ENCODE measurements at places on chromosomes 11 and 22. TPM values are rescaled to one million over a fixed set of nuclear protein-coding genes. Genes with fewer than 3 reads are reported as not detected.

Gene POLA2
- 12.2 TPM for total RNA-seq

Gene OTOG
- not detected for total RNA-seq

Gene MMP13
- not detected for total RNA-seq

Gene SYT12
- 0.10 TPM for total RNA-seq

Gene TP53I11
- 7.7 TPM for total RNA-seq

Gene TRIM48
- not detected for total RNA-seq

Gene USP2
- total RNA-seq: under 0.01 TPM

Gene DMC1
- total RNA-seq: 1.4 TPM

Gene INS
- not detected for total RNA-seq

Gene CCDC116
- not detected for total RNA-seq

Gene C11orf86
- not detected for total RNA-seq

Gene MDK
- total RNA-seq: 1.5 TPM

Gene MAP6
- not detected for total RNA-seq

Gene RAC2
- 107 TPM for total RNA-seq

Gene BTBD18
- total RNA-seq: not detected

Gene TSGA10IP
- 0.10 TPM for total RNA-seq

Gene MS4A14
- total RNA-seq: 1.2 TPM

Gene DPP3
- 15.2 TPM for total RNA-seq

Gene CRYBB2
- total RNA-seq: not detected

Gene JAML
- total RNA-seq: 90.4 TPM

Gene GLYAT
- total RNA-seq: not detected

Gene GSTT2
- not detected for total RNA-seq

Gene MOV10L1
- total RNA-seq: not detected

Gene AHNAK
- 281 TPM for total RNA-seq

Gene LDLRAD3
- 3.1 TPM for total RNA-seq

Gene STK33
- 1.2 TPM for total RNA-seq

Gene VWCE
- 0.52 TPM for total RNA-seq

Gene KCNA4
- total RNA-seq: not detected

Gene LGALS12
- total RNA-seq: 6.3 TPM

Gene ACRV1
- not detected for total RNA-seq

Gene LMF2
- total RNA-seq: 22.8 TPM

Gene API5
- total RNA-seq: 90.0 TPM

Gene NNMT
- 0.73 TPM for total RNA-seq

Data from mononuclear cell (primary cell).